Spleen (tissue), 13 donors: ENCODE measurements at places on chromosomes 11 and 22. TPM values are rescaled to one million over a fixed set of nuclear protein-coding genes. Genes with fewer than 3 reads are reported as not detected.

The HBG2 gene
- total RNA-seq: 9.1 TPM

The ST14 gene
- total RNA-seq: 12.0 TPM

DNA sequence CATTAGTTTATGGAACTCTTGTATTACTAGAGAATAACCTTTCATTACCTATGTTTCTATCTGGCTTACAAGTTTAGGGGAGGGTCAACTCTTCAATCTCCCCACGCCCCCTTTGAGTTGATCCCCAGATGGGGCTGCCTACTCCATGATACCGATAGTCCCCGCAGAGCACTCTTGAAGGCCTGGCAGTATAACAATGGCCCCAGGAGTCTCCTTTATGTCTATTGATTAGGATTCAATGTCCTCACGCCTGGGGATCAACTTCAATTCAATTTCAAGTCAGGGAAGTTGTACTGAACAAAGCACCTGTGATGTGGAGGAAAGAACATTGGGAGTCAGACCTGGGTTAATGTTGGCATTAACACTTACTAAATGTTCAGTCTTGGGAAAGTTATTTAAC lies 520.2 kb downstream of the METTL15 start:
- no peak overlapping the region for H3K27ac ChIP-seq
- H3K4me1 ChIP-seq: no peaks in the 10 kb centered on the region
- H3K4me3 ChIP-seq: no peak overlapping the region
- DNase-seq: no peak
- H3K36me3 ChIP-seq: no peaks in the 10 kb centered on the region
- H3K27me3 ChIP-seq: no peaks in the 10 kb centered on the region

GRCh38 chr11:22670830-22671229 lies 4.4 kb downstream of the GAS2 start:
- peaks cover 37% of the 10 kb centered on the region for H3K27me3 ChIP-seq
- H3K4me3 ChIP-seq: no peak overlapping the region
- peaks cover 11% of the 10 kb centered on the region for H3K4me1 ChIP-seq
- no peak overlapping the region for H3K27ac ChIP-seq
- no peak for DNase-seq
- H3K36me3 ChIP-seq: no peaks in the 10 kb centered on the region

DNA sequence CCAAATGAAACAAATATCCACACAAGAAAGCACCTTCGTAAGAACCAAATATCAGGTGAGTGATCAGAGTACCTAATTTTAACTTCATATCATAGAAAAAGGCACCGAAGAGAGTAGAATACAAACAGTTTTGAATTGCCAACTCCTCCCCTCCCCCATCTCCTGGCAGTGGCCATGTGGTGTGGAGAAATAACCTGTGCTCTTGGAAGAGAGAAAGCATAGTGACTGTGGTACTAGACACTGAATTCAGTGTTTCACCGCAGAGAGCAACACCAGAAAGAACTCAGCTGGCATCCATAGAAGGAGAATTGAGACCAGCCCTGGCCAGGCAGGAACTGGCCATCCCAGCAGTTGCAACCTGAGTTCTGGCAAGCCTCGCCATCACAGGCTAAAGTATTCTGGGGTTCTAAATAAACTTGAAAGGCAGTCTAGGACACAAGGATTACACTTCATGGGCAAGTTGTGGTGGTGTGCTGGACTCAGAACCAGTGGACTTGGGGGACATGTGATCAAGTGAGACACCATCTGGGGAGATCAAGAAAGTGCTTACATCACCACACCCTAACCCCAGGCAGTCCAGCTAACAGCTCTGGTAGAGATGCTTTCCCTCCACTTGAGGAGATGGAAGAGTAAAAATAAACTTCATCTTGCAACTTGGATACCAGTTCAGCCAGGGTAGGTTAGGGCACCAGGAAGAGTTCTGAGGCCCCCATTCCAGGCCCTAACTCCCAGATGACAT lies 1003.2 kb downstream of the NTM start:
- H3K36me3 ChIP-seq: no peaks in the 10 kb centered on the region
- H3K4me1 ChIP-seq: no peaks in the 10 kb centered on the region
- DNase-seq: no peak
- no peak overlapping the region for H3K27ac ChIP-seq

DNA sequence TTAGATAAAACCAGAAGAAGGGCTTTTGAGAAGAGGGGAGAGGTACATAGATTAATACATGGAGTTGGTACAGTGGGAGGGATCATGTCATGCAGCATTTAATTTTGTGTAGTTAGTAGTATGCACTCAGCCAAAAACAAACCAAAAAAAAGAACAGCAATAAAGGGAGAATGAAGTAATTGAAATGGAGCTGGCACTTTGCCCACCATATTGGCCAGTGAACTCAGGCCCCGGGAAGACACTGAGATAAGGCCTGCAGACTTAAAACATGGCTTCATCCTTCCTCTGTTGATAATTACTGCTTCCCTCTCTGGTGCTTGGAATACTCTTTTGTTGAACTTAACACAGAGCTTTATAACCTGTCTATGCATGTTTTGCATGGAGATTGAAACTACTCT lies 3.1 kb downstream of the PANX1 start:
- no peak for DNase-seq
- no peaks in the 10 kb centered on the region for H3K36me3 ChIP-seq
- no peak overlapping the region for H3K4me3 ChIP-seq

- H3K36me3 ChIP-seq: no peaks in the 10 kb centered on the region
- no peak overlapping the region for H3K4me3 ChIP-seq
- no peak for DNase-seq
These were observed 48.1 kb downstream of the CNTN5 start for GRCh38 chr11:99068832-99069231.

GRCh38 chr11:116838321-116839084 lies 1.1 kb upstream of the APOA1 start:
- no peak overlapping the region for H3K4me3 ChIP-seq
- H3K27me3 ChIP-seq: no peaks in the 10 kb centered on the region
- DNase-seq: no peak
- H3K27ac ChIP-seq: no peak overlapping the region

- H3K36me3 ChIP-seq: no peaks in the 10 kb centered on the region
- H3K4me1 ChIP-seq: no peaks in the 10 kb centered on the region
- no peaks in the 10 kb centered on the region for H3K27me3 ChIP-seq
- no peak overlapping the region for H3K27ac ChIP-seq
- DNase-seq: no peak
These were observed 75.7 kb downstream of the GRAMD1B start for GRCh38 chr11:123505546-123506299.

DNA sequence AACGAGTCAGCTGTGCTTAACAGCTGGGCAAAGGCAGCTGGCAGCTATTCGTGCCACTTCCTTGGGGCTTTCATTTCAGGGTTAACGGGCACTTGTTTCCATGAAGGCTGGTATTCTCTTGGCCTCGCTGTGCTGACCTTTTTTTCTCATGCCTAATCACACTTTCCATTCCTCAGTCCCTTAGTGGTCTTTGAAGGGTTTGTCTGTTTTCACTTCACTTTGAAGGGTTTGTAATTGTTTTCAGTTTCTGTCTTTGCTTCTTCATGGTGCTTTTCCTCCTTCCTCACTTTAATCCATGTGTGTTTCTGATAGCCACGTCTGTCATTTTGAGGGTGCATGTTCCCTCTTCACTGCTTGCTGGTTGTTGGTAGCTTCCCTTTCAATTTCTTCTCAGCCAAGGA lies 24.6 kb downstream of the PPIL2 start:
- H3K27ac ChIP-seq: no peak overlapping the region
- no peaks in the 10 kb centered on the region for H3K27me3 ChIP-seq
- H3K4me1 ChIP-seq: no peaks in the 10 kb centered on the region
- H3K4me3 ChIP-seq: no peak overlapping the region
- peaks cover 78% of the 10 kb centered on the region for H3K36me3 ChIP-seq
- DNase-seq: no peak

The HINFP gene
- 30.4 TPM for total RNA-seq

The CEND1 gene
- not detected for total RNA-seq

The OOSP2 gene
- not detected for total RNA-seq

DNA sequence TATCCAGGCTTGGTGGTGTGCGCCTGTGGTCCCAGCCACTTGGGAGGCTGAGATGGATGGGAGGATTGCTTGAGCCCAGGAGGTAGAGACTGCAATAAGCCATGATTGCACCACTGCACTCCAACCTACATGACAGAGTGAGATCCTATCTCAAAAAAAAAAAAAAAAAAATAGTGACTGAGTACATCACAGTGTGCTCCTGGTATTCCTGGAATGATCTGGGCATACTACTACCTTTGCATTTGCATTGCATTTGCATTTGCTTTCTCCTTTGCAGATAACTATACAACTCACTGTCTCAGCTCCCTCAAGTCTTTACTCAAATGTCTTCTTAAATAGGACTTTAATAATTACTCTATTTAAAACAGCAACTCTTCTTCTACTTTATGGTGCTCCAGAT lies 51.8 kb downstream of the DLG2 start:
- H3K36me3 ChIP-seq: no peaks in the 10 kb centered on the region
- H3K27ac ChIP-seq: no peak overlapping the region
- no peak for DNase-seq
- H3K27me3 ChIP-seq: no peaks in the 10 kb centered on the region

The ADM2 gene
- 2.0 TPM for total RNA-seq

- DNase-seq: peak; percentile 87
- no peaks in the 10 kb centered on the region for H3K27me3 ChIP-seq
- no peaks in the 10 kb centered on the region for H3K36me3 ChIP-seq
These were observed 45.7 kb downstream of the TXN2 start for GRCh38 chr22:36435516-36436415.

- H3K27me3 ChIP-seq: no peaks in the 10 kb centered on the region
- no peak overlapping the region for H3K4me3 ChIP-seq
- no peak overlapping the region for H3K27ac ChIP-seq
- no peak for DNase-seq
- H3K36me3 ChIP-seq: no peaks in the 10 kb centered on the region
These were observed 199.3 kb downstream of the PGR start for GRCh38 chr11:100930185-100930778.

DNA sequence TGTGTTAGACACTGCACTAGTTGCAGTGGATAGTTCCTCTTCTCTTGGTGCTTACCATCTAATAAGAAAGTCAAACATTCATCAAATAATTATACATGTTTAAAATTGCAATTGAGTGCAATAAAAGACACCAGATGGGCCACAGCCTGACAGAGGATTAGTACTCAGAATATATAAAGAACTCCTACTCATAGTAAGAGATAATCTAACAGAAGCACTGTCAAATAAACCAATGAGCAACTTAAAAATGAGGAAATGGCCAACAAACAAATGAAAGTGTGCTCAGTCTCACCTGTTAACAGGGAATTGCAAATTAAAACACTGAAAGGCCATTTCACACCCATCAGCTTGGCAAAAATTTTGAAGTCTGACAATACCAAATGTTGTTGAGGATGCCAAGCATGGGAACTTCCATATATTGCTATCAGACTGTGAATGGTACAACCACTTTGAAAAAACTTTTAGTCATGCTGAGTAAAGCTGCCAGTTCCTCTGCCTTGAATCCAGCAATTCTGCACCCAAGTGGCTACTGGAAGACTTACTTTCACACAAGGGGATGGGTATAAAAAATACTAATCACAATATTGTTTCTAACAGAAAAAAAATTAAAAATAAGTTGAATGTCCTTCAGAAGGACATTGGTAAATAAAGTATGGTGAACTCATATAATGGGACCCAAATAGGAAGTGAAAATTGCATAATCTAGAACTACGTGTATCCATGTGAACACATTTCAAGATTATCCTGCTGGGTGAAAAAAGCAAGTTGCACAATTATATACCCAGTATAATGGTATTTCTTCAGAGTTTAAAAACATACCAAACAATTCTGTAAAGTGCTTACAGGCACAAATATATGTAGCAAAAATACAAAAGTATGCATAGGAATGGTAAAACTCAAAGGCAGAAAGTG lies 41.4 kb upstream of the CREB3L1 start:
- DNase-seq: no peak
- peaks cover 17% of the 10 kb centered on the region for H3K27me3 ChIP-seq
- peaks cover 16% of the 10 kb centered on the region for H3K4me1 ChIP-seq
- H3K4me3 ChIP-seq: no peak overlapping the region
- peak overlapping the region; percentile 86 for H3K27ac ChIP-seq
- H3K36me3 ChIP-seq: no peaks in the 10 kb centered on the region

The KCTD14 gene
- total RNA-seq: 0.77 TPM

- peak overlapping the region; percentile 85 for H3K27ac ChIP-seq
- DNase-seq: peak; percentile 56
- peak overlapping the region; percentile 76 for H3K4me3 ChIP-seq
- peaks cover 18% of the 10 kb centered on the region for H3K36me3 ChIP-seq
- peaks cover 9% of the 10 kb centered on the region for H3K4me1 ChIP-seq
- H3K27me3 ChIP-seq: peaks cover 16% of the 10 kb centered on the region
These were observed 1.2 kb upstream of the NRXN2 start for GRCh38 chr11:64723907-64724862.

The CHRM4 gene
- 13.3 TPM for total RNA-seq

The CABP4 gene
- 17.9 TPM for total RNA-seq

GRCh38 chr11:2275334-2276279 lies 5.2 kb upstream of the ASCL2 start:
- peaks cover 18% of the 10 kb centered on the region for H3K27me3 ChIP-seq
- no peak for DNase-seq
- no peaks in the 10 kb centered on the region for H3K36me3 ChIP-seq
- no peak overlapping the region for H3K4me3 ChIP-seq

- H3K27me3 ChIP-seq: no peaks in the 10 kb centered on the region
- H3K27ac ChIP-seq: no peak overlapping the region
- H3K36me3 ChIP-seq: peaks cover 12% of the 10 kb centered on the region
These were observed 9.3 kb downstream of the GNG3 start for GRCh38 chr11:62716816-62717215.

DNA sequence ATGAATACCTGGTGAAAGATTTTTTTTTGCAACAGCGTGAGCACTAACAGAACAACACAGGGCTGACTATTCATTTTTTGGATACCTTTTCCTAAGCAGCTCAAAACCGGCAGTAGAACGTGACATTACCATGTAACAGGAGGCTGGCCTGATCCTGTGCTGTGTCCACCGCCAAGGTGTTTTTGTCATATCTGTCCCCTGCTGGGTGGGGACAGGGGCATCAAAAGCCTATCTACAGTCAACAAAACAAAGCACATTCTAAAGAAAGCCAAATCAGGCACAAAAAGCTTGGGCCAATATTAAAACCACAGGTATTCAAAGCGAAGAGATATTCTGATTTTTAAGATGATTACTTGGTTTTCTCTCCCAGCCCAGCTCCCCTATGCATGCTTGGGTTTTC lies 151.2 kb downstream of the LRRC4C start:
- H3K4me1 ChIP-seq: no peaks in the 10 kb centered on the region
- H3K27me3 ChIP-seq: no peaks in the 10 kb centered on the region
- H3K36me3 ChIP-seq: no peaks in the 10 kb centered on the region

The ACR gene
- total RNA-seq: 12.5 TPM

The OLFML1 gene
- 23.8 TPM for total RNA-seq

DNA sequence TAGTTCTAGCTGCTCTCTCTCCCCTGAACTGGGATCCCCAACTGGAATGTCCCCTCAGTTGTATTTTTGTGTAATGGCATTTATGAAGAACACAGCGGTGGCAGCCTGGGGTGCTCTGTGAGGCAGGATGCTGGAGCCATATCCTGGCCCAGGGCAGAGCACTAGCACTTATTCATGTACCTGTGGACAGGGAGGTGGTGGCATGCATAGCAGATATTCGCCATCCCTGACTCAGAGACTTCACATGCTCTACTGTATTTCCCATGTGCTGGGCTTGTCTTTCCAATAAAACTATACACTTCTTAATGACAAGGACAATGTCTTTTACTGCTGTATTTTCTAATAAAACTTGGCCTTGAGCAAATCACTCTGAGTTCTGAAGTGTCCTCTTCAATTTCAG lies 125.3 kb downstream of the ADAMTS15 start:
- no peaks in the 10 kb centered on the region for H3K27me3 ChIP-seq
- no peak overlapping the region for H3K4me3 ChIP-seq
- no peak for DNase-seq
- H3K4me1 ChIP-seq: no peaks in the 10 kb centered on the region
- H3K36me3 ChIP-seq: no peaks in the 10 kb centered on the region
- H3K27ac ChIP-seq: no peak overlapping the region

The BARX2 gene
- not detected for total RNA-seq
